Mucosa of gallbladder (tissue), 1 donor: ENCODE measurements at places on chromosomes 16 and 17. TPM values are rescaled to one million over a fixed set of nuclear protein-coding genes. Genes with fewer than 3 reads are reported as not detected.
A peak's percentile ranks its signal among the peaks of the same experiment; 100 is the strongest.

Gene SRCIN1
- total RNA-seq = 4.5 TPM

Gene TERB1
- not detected for total RNA-seq

DNA sequence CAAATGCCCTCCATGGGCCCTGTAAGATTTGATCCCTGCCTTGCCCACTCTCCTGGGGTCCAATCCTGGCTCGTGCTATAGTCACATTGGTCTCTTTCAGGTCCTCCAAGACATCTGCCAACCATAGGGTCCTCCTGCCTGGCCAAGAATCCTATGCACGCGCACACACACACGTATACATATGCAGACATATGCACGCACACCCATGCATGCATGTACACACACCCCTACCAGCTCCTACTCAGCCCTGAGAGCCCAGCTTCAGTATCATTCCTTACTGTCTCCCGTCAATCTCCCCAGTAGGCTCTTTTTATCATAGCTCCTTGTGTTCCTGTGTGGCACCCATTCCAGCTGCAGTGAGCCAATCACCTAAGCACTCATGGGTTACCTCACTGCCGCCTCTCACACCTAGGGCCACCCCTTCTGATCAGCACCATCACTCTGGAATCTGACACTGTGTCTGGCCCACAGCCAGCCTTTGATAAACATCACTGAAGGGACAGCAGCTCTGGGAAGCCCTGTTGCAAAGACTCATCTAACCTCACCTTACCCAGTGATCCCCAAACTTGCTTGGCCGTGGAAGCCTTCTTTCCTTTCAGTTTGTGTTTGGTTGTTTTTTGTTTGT is 7.9 kb upstream of the DNAH17 start:
- DNase-seq = no peak

- DNase-seq = no peak
These were observed 333.6 kb upstream of the MON1B start for GRCh38 chr16:76857402-76857801.

Gene C16orf96
- total RNA-seq = 0.06 TPM

DNA sequence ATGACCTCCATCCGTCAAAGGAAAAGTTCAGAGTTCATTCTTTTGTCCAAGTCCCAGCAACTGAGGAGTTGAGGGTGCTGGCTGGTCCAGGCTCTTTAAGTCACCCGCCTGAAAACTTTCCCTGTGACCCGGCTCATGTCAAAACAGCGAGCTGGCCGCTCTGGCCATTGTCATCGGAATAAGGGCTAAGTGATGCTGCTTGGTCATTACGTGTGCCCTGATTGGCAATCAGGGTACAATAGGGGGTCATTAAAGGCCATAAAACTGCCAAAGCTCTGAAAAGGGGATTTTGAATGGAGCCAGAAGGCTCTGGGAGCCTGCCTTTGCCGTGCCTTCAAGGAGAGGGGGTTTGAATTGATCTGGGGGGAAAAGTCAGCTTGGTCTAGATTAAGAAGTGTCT is 88.5 kb upstream of the IRX3 start:
- DNase-seq = no peak

GRCh38 chr16:75371171-75371570 is 62.1 kb downstream of the CFDP1 start:
- DNase-seq = no peak

DNA sequence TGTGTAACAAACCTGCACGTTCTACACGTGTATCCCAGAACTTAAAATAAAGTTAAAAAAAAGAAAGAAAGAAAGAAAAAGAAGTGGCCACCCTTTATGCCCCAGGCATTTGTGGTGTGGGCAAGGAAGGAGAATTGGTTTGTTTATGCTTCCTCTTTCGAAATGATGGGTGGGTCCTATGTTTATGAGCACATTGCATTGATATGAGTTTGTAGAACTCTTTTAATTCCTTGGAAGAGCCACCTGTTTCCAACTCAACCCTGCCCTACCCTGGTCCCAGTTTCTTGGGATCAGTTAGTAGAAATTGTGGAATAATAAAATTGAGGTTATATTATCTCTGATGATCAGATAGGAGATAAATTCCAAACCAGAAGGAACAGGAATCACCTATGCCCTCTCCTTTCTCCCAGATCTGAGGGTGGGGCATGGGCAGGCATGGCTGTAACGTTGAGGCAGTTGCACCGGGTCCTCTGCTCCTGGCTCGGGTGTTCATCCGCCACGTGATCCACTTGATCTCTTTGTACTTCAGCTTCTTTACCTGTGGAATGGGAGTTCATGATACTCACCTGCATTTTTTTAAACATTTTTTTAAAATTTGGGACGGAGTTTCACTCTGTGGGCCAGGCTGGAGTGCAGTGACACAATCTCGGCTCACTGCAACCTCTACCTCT is 15.9 kb downstream of the CHAD start:
- DNase-seq = no peak

Gene KLHL10
- total RNA-seq = 0.29 TPM

DNA sequence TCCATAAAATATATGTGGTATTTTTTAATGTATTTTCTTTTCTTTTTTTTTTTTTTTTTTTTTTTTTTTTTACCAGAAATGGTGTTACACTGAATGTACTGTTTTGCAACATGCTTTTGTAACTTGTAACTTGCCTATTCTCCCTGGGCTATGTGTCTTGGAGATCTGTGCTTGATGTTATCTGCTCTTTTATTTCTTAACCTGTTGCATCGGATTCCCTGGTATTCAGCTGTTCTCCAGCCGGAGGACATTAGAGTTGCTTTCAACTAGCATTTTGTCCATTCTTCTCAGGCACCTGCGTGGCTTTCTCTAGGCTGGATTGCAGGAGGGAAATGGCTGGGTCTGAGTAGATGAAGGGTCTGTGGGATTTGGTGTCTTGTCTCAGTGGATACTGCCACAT is 47.4 kb downstream of the KATNIP start:
- no peak for DNase-seq

Gene QPRT
- 17.2 TPM for total RNA-seq

DNA sequence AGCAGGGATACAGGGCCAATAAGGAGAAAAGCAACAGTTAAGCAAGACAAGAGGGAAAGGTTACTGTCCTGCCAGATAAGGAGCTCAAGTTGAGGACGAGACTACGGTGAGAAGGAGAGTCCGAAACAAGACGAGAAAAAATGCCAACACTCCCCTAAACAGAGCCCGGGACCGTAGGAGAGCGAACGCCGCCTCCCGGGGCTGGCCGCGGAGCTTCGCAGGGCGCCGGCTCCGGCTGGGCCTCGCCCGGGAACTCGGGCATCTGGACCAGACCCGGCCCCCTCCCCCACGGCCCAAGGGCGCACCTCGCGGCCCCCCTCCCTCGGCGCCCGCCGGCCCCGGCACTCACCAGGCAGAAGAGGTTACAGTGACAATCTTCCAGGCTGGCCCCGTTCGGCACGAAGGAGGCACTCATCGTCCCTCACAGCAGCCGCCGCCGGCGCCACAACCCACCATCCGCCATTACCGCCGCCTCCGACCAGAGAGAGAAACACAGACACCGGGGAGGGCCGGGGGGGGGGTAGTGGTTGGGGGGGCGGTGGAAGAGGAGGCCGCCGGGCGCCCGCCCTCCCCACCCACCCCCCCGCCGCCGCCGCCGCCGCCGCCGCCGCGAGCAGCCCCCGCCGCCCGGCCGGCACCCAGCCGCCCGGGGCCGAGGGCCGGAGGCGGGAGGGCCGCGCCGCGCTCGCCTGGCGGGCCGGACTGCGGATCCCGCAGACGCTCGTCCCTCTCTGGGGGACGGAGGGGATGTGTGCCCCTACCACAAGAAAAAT is at the start of gene MED13:
MED13 (minus strand) TSS at position 488 of the 773 bp plus-strand sequence; CDS start at position 415, 73 bp downstream.
- DNase-seq = peak; percentile 56

- peak; percentile 32 for DNase-seq
These were observed 744 bp upstream of the PLXDC1 start for GRCh38 chr17:39151943-39152818.

Gene MFAP4
- 303 TPM for total RNA-seq

DNA sequence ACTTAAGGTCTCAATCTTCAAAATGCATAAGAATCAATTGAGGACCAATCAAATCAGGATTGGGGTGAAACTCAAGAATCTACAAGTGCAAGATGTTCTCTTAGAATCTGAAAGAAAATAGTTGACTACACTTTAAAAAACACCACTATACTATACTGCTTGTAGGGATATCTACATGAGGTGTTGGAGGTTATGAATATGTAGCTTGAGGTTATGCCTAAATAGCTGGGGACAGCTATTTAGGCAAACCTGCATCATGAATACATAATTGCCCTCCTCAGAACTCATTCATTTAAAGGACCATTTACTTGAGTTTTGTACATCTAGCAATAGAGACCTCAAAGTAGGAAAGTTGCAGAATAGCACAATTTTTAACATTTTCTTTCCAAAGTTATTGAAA is 40.1 kb downstream of the KCNJ16 start:
- DNase-seq = no peak

DNA sequence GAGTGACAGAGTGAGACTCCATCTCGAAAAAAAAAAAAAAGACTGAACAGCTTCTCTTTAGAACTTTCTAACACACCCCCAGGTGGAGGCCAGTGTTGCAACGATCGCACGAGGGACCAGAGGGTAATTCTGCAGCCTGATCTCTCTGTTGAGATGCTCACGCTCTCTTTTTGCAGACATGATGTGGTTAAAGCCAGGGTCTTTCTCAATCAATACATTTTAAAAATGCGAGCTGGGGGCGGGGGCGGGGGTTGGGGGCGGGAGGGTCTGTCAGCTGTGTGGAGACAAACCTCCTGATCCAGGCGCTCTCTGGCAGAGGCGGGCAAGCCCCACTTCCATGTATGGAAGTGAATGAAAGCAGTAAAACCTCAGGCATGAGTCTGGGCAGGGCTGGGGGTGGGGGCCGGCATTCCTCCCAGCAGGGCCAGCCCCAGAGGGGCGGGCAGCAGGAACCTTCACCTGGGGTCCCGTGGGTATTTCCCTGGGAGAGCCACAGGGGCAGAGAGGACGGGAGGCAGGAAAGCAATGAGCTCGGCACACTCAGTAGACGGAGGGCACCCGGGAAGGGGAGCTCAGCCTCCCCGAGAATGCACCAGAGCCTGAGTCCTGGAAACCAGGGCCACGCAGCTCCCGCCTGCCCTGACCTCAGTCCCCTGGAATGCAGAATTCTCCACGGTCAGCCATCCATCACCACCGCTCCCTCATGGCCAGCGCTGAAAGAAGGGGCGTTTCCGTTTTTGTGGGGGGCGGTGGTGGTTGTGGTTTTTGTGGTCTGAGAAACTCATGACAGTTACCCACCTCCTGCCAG is 28.0 kb downstream of the NXN start:
- DNase-seq = no peak

Gene NLK
- total RNA-seq = 35.7 TPM

GRCh38 chr17:45020354-45021138 is 30.9 kb downstream of the DCAKD start:
- no peak for DNase-seq

Gene KRTAP16-1
- not detected for total RNA-seq

DNA sequence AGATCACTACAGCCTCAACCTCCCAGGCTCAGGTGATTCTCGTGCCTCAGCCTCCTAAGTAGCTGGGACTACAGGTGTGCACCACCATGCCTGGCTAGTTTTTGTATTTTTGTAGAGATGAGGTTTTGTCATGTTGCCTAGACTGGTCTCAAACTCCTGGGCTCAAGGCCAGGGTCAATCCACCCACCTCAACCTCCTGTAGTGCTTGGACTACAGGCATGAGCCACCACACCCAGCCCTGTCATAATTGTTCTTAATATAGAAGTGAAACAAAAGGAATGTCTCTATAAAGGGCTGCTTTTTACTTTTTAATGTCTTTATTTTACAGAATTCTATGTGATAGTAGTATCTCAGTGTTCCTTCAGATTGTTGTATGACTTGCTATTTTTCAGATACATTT is 345.2 kb upstream of the TBX2 start:
- no peak for DNase-seq

DNA sequence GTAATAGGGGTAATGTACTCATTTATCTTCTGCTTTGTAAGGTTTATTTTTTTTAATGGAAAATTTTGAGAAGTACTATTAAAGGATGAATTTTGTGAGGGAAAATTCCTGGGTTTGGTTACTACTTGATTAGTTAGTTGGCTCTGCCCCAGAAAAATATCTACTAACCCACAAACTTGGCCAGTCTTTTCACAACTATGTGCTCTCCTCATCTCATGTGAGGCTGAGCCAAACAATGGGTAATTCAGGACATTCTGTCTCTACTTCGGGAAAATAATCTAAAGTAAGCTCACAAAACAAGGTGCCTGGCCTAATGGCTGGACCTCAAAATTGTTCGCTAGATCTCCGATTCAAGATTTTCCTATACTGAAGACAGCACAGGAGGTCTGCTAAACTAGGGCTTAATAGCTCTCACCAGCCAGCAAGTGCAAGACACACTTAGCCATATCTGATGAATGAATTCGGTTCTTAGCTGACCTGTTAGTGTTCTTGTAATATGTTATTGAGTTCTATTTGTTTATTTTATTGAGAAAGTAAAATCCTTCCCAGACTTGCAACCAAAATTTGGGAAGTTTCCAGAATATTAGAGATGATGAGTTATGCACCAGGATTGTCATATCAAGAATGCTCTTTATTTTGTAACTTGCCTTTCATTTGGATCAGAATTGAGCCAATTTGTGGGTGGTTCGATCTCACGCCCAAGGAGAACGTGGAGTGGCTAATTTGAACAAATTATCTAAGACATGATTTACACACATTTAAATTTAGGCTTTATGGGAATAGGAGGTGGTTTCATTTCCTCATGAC is 5.7 kb downstream of the KCNJ16 start:
- DNase-seq = no peak

GRCh38 chr17:34252444-34253138 is 2.5 kb upstream of the CCL2 start:
- DNase-seq = peak; percentile 91

- DNase-seq = no peak
These were observed 13.6 kb downstream of the TMEM220 start for GRCh38 chr17:10716218-10716617.

Gene CFAP97D1
- total RNA-seq = not detected

Gene CCT6B
- total RNA-seq = 1.2 TPM

- DNase-seq = no peak
These were observed 52.6 kb downstream of the NOS2 start for GRCh38 chr17:27747462-27748359.

Gene RHBDL3
- 0.40 TPM for total RNA-seq

- DNase-seq = no peak
These were observed 19.8 kb downstream of the CARHSP1 start for GRCh38 chr16:8848939-8849391.

DNA sequence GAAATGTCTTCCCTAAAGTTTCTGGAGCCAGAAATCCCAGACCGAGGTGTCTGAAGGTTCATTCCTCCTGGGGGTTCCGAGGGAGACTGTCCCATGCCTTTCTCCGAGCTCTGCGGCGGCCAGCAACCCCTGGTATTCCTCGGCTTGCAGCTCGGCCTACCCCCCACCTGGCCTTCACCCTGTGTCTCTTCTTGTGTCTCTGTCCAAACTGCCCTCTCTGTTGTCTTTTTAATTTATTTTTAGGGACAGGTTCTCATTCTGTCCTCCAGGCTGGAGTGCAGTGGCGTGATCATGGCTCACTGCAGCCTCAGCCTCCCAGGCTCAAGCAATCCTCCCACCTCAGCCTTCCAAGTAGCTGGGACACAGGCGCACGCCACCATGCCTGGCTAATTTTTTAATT is 211.7 kb downstream of the SEC14L1 start:
- peak; percentile 7 for DNase-seq

- no peak for DNase-seq
These were observed 37.3 kb downstream of the MAPT start for GRCh38 chr17:45931677-45932076.

Gene KRT32
- not detected for total RNA-seq

- peak; percentile 10 for DNase-seq
These were observed 40.0 kb downstream of the HS3ST3A1 start for GRCh38 chr17:13561606-13562270.

Gene HID1
- 186 TPM for total RNA-seq

Gene IGSF6
- 11.5 TPM for total RNA-seq

- no peak for DNase-seq
These were observed 29.1 kb downstream of the ARSG start for GRCh38 chr17:68320311-68320865.

Gene SCNN1G
- 0.09 TPM for total RNA-seq

Gene GNG13
- not detected for total RNA-seq
